ENCODE measurements at places on chromosomes 4 and X. TPM values are rescaled to one million over a fixed set of nuclear protein-coding genes. Genes with fewer than 3 reads are reported as not detected.

Gene HTT
- total RNA-seq: 60.3 TPM

Gene SH2D1A
- total RNA-seq: 2.0 TPM

Gene STX18
- total RNA-seq: 17.7 TPM

Gene NUP62CL
- 0.74 TPM for total RNA-seq

Gene PPP3CA
- total RNA-seq: 38.4 TPM

Gene ABRAXAS1
- total RNA-seq: 19.9 TPM

GRCh38 chr4:106380179-106380578 lies 11.6 kb upstream of the GIMD1 start:
- no peak for DNase-seq

DNA sequence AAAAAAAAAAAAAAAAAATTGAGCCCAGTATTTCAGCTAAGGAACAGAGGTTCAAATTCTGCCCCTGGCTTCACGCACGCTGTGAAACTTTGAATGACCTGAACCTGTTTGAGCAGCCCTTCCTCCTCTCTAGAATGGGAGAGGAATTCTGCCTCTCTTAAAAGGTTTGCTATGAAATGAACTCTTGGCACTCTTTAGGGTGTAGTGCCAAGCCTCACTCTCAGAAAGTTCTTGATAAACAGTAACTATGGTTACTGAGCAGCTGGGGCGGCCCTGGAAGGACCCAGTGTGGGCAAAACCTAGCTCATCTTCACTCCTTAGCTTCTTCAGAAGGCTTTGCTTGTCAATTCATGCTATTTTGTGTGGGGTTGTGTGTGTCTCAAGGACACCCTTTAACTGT lies 73.7 kb downstream of the GEMIN8 start:
- DNase-seq: no peak

- DNase-seq: no peak
These were observed 25.4 kb upstream of the PPP1R2C start for GRCh38 chrX:42803320-42803719.

- no peak for DNase-seq
These were observed 1.3 kb upstream of the PIM2 start for GRCh38 chrX:48919947-48920717.

DNA sequence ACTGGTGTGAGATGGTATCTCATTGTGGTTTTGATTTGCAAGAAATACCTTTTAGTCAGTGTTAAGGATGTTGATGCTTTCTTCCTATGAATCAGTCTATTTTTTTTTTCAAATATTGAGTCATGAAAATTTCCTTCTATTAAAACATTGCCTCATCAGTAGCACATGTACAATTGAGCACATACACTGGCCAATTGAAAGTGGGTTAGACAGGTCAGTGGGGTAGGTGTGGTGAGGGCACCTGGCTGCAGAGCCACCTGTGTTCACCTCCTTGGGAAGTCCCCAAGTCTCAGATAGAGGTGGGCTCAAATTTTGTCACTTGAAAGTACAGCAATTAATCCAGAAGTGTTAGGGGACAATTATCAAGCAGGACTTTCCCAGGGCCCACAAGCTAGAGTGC lies 243.7 kb downstream of the SPRY1 start:
- no peak for DNase-seq

- no peak for DNase-seq
These were observed 23.3 kb downstream of the PPARGC1A start for GRCh38 chr4:23866450-23867075.

- DNase-seq: no peak
These were observed 68.7 kb downstream of the NSD2 start for GRCh38 chr4:1939664-1940509.

DNA sequence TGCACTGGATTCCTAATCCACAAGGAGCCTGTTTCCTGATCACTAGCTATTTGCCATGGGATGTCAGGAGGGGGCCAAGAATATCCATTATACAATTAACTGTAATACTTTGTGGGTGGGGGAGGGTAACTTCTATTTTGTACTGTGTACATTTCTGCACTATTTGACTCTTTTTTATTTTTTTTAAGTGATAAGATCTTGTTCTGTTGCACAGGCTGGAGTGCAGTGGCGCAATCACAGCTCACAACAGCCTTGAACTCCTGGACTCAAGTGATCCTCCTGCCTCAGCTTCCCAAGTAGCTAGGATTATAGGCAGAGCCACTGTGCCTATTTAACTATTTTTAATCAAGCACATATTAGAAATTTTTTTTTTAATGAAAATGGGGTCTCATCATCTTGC lies 134.1 kb downstream of the ELOVL6 start:
- no peak for DNase-seq

GRCh38 chrX:50211510-50211909 lies 6.9 kb downstream of the CCNB3 start:
- DNase-seq: no peak

DNA sequence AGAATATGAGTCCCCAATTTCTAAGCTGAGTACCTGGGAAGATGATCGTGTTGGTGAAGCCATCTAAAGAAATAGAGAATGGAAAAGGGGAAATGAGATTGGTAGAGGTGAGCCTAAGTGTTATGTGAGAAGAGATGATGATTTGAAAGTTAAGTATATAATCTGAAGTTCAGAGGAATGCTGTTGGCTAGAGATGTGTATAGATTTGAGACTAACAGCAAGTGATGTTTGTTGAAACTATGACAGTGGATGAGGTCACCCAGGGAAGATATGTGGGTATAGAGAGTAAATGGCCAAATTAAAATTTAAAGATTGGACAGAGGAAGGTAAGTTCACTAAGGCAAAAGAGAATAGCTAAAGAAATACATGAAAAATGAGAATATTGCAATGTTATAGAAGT lies 324.2 kb downstream of the MAPK10 start:
- DNase-seq: no peak

DNA sequence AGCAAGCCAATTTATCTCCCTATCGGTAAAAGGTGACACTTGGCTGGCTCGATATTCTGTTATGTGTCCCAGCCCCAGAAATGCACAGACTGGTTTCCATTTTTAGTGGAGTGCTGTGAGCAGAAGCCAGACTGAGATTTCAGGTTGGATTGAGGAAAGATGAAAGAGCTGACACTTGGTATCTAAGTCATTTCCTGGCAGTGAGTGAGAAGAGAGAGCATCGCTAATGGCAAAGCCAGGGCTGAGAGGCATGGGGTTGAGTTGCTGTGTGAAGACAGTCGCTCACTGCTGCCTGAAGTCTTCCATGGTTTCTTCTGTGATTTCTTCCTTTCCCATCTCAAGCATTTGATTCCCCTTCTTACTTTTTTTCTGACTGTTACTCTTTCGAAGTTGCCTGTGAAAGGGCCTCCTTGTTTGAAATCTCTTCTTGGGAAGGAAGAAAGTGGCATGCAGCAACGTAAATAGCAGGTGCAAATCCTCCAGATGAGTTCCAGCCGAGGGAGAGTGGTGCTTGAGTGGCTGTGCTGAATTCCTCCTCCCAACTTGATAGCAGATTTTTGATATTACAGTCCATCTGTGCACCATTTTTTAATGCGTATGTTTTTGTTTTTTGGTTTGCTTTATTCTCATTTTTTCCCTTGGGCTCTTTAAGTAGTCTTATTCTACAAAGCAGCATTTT lies 109.2 kb upstream of the LIMCH1 start:
- no peak for DNase-seq

GRCh38 chr4:7908668-7909067 lies 31.0 kb downstream of the AFAP1 start:
- DNase-seq: no peak

Data from omental fat pad (tissue), 4 donors.